ENCODE measurements at places on chromosomes 5 and 9.

DNA sequence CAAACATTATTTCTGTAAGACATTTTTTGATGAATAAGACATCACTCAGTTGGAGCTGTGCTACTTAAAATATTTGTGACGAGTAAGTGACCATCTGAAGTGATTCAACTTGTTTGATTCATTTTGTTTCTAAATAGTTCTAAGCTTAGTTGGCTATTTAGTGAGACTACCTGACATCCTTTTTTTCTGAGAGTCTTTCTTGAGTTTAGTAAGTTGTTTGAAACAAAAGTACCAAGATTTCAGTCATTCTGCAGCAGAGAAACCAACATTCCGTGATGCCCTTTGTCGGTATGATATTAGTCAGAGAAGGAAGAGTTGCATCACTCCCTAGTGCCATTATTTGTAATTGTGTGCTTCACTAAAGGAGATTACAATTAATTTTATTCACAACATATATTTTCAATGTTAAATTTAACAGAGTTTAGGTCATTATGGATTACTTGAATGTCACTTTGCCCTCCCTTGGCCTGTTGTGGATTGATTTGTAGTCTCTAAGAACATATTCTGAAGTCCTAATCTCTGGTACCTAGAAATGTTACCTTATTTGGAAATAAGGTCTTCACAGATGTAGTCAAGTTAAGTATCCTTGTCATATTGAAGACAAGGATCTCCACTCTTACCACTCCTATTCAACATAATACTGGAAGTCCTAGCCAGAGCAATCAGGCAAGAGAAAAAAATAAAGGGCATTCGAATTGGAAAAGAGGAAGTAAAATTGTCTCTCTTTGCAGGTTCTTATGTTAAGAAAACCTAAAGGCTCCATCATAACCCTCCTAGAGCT lies 212.2 kb downstream of the PCSK1 start:
- DNase-seq: peak; percentile 71

DNA sequence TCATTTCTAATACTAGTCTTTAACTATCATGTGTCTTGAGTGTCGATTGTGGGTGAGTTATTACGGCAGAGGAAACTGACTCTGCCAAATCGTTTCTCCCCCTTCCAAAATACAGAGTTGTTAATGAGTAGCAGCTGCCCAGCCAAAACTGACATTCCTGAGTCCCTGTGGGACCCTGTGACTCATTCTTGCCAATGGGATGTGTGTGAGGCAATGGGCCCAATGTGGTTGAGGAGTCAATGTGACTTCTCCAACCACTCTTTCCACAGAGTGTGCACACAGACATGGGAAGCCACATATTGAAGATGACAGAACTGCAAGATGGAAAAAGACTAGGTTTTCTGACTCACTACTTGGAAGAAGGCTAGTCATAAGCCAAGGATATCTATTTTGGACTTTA lies 434.7 kb downstream of the DTWD2 start:
- no peak for DNase-seq

GRCh38 chr5:179887802-179888201 lies 19.9 kb downstream of the TBC1D9B start:
- DNase-seq: no peak

DNA sequence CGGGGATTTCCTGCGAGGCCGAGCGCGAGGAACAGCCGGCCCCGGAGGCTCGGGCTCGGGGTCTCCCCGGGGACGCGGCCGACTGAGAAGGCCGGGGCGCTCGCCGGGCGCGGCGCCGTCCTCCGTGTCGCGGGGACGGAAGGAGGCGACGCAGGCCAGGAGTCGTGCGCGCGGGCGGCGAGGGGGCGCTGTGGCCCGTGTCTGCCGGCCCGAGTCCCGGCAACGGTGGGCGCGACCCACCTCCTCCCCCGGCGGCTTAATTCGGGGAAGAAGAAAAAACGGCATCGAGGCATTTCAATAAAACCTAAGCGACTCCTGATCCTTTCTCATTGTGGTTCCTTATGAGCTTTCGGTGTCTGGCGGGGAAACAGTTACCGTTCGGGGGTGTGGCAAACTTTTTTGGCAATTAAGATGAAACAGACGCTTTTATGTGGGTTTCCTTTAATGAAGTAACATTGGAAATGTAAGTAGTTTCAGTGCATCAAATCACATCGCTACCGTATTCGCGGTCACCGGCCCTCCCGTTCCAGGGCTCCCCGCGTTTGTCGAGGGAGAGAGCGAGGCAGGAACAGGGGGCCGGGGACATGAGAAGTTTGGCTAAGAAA lies 3.7 kb upstream of the IRX2 start:
- peak; percentile 75 for DNase-seq

DNA sequence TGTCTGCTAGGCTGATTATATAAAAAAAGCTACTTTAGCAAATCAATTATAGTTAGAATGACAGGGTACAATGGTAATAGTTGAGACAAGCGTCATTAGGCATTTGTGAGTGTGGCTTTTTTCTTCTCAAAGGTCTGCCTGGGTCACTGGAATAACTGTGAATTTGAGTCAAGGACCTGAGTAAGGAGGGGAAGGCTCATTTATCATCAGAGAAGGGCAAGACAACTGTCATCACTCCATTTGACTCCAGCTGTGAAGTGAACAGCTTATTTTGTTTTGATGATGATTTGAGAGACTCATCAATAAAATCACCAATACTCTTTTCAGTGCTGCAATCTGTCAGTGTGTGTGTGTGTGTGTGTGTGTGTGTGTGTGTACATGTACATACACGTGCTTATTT lies 118.6 kb downstream of the MAT2B start:
- no peak for DNase-seq

DNA sequence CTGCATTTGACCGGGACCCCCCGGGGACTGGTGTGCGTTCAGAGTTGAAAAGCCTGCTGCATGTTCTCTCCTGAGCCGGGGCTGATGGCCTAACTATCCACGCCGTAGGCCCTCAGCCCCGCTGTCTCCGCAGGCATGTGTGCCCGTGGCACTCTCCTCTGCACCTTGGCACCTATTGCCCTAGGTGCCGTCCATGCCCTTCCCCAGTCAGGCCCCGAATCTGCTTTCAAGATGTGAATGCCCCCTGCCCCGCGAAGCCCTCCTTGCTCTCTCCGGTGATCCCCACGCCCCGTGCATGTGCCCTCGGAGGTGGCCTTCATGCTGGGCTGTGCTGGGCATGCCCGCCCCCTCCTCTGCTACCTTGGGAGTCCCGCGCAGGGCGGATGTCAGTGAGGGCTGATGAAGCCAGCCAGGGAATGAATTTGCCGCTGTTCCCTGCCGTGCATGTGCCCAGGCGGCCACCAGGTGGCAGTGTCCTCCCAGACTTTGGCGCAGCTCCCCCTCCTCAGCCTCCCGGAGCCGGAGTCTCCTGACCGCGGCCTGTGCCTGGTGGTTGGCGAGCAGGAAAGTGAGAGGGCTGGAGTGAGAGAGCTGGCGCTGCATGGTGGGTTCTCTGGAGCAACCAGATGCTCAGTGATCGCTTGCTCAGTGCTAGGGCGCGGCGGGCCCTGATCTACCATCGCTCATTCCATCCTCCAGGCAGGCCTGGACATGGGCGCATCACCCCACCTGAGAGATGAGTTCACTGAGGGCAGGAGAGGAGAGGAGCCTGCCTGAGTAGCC lies 112.9 kb upstream of the LMX1B start:
- DNase-seq: peak; percentile 90

DNA sequence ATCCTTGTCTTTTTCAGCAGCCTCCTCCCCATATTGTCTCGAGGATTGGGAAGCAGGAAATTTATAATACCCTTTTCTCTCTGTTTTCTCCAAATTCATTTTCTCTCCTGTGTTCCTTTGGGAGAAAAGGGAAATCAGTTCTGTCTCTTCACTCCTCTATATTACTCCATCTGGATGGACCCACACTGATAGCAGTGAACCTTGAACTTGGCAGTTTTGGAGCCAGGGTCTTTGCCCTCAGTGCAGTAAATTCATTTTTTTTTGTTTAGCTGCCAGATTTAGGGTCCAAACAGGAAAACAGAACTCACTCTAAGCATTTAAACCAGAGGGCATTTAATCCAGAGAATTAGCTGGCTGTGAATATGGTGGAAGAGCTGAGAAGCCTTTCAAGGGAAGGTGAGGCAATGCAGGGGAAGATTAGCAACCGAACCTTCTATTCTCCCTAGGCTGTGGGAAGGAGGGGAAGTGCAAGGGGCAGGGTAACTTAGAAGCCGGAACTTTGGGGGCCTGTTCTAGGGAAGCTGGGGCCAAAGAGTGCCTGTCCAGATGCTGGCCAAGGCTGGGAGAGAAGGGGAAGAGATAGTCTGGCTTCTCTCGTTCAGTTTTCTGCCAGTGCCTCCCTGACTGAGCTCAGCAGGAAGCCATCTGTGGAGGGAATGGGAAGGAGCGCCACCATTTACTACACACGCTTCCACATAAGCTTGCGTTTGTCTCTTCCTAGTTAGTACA lies 16.3 kb upstream of the NPR2 start:
- no peak for DNase-seq

- peak; percentile 11 for DNase-seq
Observed at GRCh38 chr5:79560771-79561524, 47.0 kb upstream of the HOMER1 start.

DNA sequence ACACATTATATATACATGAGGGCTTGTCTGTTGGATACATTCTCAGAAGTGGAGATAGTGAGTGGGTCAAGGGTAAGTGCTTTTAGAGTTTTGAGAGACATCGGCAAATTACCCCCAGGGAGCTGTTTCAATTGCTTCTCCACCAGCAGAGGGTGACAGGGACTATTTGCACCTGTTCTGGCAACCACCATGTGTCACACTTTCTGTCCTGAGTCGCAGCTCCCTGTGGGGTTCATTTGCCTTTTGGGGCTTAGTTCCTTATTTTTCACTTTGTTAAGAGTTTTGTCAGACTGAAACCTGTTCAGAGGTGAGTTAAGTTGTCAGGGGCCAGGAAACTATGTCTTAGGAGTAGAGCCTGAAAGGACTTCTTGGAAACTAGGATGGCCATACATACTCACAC lies 20.1 kb upstream of the SLC36A1 start:
- no peak for DNase-seq

GRCh38 chr5:100890461-100891008 lies 12.5 kb downstream of the ST8SIA4 start:
- no peak for DNase-seq

- DNase-seq: peak; percentile 75
Observed at GRCh38 chr9:129131300-129132145, 20.3 kb downstream of the PTPA start.

GRCh38 chr5:180456792-180457191 lies 37.4 kb upstream of the CNOT6 start:
- DNase-seq: no peak

DNA sequence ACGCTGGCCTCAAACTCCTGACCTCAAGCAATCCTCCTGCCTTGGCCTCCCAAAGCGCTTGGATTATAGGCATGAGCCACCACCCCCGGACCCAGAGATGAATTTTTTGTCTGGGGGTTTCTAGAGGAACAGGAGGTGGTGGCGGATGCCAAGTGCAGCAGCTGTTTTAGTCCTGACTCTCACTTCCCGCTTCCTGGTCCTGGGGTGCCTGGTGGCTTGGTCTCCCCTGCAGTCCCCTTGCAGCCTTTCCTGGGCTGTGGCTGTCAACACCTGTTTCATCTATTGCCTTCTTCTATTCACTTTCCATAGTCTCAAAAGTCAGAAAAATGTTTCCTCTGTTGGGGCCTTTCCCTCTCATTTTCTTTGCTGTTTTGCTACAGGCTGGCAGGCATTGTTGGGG lies 6.5 kb upstream of the NHP2 start:
- no peak for DNase-seq

DNA sequence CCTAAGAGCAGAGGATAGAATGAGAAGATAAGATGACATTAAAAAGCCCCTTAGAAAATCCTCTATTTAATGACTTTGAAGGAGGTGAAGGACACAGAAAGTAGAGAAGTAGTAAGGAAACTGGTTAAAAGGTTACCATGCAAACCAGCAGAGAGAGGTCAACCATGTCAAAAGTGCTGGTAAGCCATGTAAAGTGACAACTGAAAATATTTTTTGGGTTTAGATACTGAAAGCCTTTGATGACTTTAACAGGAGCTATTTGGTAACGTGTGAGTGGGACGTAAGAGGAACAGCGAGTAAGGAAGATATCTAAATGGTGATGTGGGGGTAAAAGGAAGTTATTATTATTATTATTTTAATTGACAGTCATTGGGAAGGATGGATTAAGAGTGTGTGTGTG lies 56.9 kb downstream of the MACIR start:
- DNase-seq: no peak

- peak; percentile 60 for DNase-seq
Observed at GRCh38 chr9:2127486-2127885, 112.3 kb downstream of the SMARCA2 start.

- no peak for DNase-seq
Observed at GRCh38 chr9:97874624-97875023, 21.6 kb downstream of the FOXE1 start.

DNA sequence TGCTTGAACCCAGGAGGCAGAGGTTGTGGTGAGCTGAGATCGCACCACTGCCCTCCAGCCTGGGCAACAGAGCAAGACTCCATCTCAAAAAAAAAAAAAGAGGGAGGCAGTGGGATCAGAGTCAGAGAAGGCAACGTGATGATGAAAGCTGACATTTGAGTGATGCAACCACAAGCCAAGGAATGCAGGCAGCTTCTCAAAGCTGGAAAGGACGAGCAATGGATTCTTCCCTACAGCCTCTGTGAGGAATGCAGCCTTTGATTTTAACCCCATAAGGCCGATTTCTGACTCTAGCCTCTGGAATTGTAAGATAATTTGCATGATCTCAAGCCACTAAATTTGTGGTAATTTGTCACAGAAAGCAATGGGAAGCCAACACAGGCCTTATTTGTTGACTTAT lies 9.8 kb downstream of the TGFBI start:
- DNase-seq: no peak

- no peak for DNase-seq
Observed at GRCh38 chr9:133063500-133064231, 1.9 kb downstream of the CEL start.
